ENCODE measurements at places on chromosomes 2 and 18.

DNA sequence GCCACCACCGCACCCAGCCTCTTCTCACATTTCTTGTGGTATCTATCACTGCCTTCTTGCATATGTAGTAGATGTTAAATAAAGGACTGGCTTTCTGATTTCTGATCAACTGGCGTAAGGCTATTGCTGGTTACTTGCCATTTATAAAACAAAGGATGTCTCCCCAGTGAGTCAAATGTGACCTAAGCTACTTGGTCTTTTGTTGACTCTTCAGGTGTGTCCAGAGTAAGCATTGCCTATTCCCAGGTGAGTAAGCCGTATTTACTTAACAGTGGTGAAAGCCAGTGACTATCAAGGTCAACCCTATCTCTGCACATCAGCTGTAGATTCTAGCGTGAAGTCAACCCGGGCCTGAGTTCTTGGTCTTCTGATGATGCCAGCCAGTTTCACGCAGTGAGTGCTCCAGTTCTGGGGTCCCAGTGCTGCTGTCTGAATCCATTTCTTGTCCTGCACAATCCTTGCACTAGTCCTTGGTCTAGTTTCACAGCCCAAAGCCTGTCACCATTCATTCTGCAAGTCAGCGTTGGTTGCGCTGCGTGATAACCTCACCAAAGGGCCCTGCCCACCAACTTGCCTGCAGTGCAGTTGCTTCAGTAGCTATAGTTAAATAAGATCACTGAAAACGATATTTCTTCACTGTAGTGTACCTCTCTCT lies 120.2 kb downstream of the GBX2 start:
- no peak for DNase-seq

DNA sequence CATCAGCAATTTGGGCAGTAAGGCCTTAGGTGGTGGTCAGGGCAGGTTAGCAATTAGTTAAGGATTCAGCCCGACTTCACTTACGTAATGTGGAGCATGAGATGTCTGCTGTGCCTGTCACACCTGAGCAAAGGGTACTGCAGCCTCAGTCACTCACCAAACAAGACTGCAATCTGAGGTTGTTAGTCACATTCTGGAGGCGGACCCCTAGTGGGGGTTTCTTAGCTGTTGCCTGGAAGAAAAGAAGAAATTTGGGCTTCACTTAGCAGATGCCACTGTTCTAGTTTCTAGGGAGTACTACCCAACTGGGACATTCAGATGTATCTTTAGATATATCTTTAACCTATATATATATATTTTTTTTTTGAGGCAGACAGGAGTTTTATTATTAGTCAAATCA lies 529.9 kb downstream of the SLC4A3 start:
- no peak for DNase-seq

- no peak for DNase-seq
These were observed 53.9 kb downstream of the IL1R2 start for GRCh38 chr2:102045697-102046096.

DNA sequence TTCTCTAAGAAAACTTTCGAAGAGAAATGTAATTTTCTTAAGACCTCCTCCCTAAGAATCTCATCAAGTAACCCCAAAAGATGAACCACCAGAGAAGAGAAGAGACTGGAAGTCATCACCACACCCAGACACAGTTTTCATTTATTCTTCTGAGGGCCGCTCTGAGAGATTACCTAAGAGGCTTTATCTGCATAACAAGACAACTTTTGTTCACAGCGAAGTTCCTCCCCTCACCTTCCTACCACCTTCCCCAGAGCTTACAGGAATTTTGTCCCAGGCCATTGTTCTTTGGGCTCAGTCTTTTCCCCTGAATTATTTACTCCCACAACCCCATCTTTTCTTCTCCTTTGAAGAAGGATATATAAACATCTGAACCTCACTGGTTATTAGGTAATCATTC lies 92.8 kb downstream of the AKAIN1 start:
- DNase-seq = no peak

- no peak for DNase-seq
These were observed 194.9 kb upstream of the BOD1L2 start for GRCh38 chr18:56952026-56952425.

Data from NCI-H1930 (cell line).